ENCODE measurements at places on chromosomes 7 and 10.

- DNase-seq, result no peak
Observed at GRCh38 chr7:146591976-146592375, 475.4 kb downstream of the CNTNAP2 start.

- no peak for DNase-seq
Observed at GRCh38 chr10:124917428-124918190, 24.3 kb upstream of the ZRANB1 start.

GRCh38 chr10:86734207-86734988 is 22.0 kb upstream of the BMPR1A start:
- no peak for DNase-seq

DNA sequence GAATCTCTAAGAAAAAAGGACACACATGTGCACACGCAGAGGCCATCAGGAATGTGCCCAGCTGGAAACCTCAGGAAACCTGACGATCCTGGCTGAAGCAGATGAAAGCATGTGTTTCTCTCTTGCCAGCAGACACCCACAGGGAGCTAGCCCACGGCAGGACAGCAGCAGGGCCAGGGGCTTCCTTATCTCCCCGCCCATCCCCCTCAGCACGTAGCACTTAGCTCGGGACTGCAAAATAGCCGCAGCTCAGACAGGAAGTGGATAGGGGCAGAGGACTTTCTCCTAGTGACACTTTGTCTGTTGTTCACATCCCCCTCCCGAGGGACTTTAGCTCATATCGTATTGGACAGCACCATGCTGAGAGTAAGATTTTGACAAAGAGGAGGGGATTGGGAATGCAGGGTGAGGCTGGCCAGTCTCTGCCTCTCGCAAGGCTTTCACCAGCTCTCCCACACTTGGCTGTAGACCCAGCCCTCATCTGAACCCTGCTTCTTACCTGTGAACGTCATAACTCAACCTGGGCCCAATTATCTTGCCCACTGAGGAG is 63.8 kb downstream of the MKI67 start:
- no peak for DNase-seq

DNA sequence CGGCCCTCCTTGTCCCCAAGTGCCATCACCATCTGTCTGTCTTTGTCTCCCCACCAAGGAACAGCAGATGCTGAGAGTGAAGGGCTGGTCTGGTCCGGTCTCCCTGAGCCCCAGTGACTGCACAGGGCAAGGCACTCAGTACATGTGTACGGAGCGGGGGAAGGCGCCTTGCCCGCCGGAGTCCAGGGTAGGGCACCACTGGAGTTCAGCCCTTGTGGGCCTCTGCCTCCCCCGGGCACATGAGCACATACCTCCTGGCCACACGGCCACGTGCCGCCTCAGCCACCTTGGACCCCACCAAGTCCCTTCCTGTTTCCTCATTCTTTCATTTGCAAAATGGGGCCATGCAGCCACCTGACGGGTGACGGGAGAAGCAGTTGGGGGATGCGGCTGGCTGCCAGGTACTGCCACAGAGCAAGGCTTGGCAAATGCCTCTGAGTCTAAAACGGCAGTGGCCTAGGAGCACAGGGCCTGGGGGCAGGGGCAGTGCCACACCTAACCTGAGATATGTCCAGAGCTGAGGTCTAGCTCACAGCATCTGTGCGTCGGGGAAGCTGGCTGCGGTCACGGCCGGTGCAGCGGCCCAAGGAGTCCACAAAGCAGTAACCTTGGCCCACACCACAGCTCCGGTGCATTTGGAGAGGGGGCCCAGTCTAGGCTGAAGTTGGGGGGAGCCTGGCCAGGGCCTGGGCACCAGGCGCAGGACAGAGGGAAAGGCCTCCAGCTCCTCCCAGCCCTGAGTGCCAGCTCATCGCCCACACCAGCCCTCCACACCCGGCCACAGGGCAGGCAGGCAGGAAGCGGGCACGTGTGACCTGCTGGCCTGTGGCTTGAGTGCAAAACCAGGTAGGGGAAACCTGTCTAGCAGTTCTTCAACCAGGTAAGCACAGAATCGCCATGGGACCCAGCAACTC is 5.2 kb downstream of the ADAP1 start:
- no peak for DNase-seq

DNA sequence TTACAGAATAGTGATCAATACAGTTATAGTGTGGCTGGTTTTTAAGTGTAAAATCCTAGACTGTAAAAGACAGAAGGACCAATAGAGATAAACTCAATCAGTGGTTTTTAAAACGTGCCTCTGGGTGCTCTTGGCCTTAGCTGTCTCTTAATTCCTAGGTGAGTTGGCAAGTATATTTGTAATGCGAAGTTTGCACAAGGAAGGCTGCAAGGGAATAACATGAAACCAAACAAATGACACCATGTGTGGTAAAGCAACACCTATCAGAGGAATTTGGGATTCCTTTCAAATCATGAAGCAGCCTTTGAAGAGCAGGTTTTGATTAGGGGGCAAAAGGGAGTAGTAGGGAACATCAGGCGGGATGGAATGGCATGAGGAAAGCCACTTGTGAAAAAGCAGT is 284.6 kb downstream of the INHBA start:
- no peak for DNase-seq

DNA sequence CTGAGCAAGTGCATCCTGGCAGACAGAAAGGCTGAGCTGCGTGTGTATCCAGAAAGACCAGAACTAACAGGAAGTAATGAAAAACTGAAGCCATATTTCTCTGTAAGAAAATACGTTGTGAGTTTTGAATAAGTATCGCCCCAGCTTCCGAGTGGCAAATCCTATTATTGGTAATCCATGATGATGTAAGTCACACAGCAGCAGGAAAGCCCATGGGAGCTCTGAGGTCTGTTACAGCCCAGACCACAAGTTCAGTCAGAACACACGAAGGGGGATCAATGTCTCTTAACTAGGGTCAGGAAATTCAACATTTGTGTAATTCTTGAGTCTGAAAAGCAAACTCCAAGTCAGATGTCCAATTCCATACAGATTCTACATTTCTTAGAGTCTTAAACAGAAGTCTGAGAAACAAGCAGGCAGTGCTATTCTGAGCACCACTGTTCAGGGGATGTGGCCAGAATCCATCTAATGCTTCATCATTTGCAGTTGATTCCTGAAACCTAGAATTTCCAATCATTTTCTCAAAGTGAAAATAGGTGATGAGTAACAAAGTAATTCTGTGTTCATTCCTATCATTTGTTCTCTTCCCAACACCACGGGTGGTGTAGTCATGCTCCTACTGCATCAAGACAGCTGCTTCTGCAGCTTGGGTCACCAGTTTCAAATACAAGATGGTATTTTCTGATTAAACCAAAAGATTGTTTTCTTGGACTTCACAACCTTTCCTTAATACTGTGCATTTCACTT is at the start of gene LRIT2:
TSS of gene LRIT2 (minus strand) at position 118 of the 747 bp plus-strand sequence. CDS start at position 94, 24 bp downstream.
- no peak for DNase-seq

DNA sequence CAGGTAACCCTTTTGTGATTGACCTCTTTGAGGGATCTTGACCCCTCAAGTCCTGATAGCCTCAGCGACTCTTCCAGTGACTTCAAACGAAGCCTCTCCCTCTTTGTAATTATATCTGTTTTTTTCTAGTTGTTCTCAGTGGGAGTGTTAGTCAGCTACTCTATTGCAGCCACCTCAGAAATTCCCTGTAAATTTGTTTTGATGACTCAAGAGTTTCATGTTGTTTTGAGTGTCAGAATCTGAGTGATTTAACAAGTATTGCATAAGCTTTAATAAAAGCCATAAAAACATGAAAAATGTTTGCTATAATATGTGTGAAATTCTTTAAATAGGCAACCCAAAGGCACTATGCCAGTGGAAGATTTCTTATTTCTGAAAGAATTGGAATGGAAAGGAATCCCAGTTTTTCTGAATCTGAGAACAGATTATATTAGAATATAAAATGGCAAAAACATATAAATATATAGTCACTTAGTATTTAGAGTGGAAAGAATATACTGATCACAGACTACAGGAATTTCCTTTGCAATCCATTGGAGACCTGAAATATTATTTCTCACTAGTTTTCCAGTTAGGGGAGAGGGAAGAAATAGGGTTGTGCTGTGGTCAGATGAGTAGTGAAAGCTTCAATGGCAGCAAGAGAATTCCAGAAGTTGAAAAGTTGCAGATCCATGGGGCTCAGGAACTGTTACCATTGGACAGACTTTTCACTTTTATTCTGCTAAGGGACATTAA is 94.4 kb upstream of the SEMA3C start:
- no peak for DNase-seq

DNA sequence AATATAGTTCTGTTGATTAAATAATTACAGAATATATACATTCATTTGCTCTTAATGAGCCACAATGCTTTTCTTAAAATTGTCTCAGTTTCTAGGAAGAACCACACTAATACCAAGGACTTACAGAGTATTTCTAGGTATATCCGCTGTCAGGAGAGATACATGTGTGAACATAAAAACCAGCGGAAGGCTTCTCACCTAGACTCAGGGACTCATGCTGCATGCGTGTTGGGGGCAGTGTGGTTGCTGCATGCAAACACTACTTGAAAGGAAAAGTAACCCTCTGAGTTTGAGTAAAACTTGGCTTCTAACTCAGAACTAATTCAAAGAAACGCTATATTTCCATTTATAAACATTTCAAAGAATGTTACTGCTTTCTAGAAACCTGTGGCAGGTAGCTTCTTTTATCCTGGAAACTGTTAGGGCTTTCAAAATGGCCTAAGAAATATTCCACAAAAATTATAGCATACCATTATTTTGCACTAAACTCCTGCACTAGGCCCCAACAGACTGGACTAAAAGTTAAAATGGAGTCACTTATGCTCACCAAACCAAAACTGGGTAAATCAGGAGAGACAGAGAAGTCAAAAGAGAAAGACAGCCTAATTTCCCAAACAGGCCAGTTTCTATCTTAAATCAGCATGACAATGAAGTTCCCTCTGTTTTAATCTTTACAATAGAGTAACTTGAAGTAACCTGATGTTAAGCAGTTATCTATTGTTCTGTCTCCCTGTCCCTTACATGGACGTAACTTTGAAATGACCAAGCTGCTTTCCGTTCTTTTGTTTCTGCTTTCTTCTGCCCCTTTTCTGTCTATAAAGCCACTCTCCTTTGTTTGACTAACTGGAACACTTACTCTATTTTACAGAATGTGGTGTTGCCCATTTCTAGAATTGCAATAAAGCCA is 95.2 kb upstream of the FAM133B start:
- DNase-seq, result peak; percentile 10

- no peak for DNase-seq
Observed at GRCh38 chr7:135160098-135160857, 10.2 kb downstream of the CYREN start.

GRCh38 chr10:1736144-1736971 is 967 bp downstream of the ADARB2 start:
- DNase-seq, result no peak

DNA sequence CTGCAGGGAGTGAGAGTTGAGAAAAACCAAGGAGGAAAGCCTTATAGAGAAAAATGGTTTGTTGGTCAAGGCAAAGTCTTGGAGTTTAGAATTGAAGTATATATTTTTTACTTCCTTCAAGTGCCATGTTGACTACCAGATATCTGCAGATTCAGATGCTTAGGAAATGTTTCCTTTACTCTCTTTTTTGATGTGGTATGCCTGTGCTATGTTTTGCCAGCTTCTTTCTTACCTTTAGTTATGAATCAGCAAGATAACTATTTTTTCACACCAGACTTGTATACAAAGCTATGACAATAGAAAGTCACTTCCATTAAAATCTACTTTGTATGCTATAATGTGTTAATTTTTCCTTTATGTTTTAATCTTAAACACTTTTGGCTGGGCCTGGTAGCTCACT is 3.6 kb downstream of the R3HCC1L start:
- DNase-seq, result no peak

DNA sequence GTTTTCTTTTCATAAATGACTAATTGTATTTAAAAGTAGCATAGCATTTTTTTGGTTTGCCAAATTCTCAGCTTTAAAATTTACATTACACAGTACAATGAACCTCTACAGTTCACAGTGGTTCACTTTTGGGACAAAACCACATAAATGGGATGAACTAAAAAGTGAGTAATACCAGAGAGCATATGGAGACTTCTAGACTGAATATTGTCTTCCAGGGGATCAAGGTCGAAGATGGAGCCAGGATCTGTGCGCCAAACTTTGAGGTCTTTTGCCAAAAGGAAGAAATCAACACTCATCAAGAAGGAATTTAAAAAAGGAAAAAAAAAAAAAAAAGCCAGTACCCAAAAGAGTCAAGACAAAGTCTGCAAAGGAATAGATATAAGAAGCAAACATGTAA is 87.5 kb downstream of the NEBL start:
- DNase-seq, result no peak

DNA sequence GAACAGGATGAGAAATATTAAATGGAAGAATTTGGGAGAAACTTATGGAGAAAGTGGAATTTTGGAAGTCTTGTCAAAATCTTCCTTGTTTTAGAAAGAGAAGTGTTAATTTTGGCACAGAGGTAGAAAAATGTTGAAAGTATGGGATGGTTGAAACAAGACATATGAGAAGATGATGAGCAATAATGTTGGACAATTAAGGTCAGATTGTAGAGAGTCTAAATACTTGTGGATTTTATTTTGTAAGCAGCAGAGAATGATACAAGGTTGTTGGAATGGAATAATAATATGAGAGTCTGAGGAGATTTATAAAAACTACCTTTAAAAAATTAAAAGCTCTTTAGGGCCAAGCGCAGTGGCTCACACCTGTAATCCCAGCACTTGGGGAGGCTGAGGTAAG is 34.6 kb downstream of the PHTF2 start:
- DNase-seq, result no peak

DNA sequence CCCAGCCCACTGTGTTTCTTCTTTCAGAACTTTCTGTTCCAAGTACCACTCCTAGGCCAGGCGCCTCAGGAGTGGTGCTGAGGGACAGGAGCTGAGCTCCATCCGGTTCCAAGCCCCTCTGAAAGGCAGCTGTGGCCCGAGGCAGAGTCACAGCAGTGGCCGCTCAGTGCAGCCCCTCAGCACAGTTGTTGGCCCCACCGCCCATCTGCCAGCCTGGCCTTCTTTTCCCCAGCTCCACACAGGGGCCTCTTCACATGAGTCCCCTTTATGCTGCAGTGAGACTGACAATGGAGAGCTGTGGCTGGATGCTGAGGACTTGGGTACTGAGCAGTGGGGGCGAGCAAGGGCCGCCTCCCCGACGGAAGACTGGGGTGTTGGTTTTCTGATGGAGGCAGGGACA is 9.5 kb downstream of the BUD31 start:
- no peak for DNase-seq

- no peak for DNase-seq
Observed at GRCh38 chr7:136971776-136972175, 103.3 kb downstream of the CHRM2 start.

DNA sequence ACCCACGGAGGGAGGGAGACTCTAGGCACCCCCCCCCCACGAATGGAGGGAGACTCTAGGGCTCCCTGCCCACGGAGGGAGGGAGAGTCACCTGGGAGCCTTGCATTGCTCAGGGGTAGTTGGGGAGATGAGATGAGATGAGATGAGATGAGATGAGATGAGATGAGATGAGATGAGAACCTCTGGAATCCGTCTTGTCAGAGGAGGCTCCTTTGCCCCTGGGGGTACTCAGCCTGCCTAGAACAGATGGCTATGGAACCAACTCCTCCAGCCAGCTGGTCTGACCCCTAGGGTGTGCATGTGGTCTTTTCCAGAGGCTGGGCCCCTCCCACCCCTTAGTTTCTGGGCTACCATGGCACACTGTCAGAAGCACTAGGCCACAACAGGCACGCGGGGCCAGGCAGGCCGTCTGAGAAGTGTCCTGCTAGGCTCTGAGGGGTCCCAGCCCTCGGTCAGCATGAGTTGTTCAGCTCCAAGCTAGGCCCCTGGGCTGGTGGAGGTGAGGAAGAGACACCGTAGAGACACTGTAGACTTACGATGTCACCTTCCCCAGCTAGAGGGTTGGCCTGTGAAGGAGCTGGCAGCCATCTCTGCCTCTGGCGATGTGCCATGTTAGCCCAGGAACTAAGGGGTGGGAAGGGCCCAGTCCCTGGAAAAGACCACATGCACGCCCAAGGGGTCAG is 8.8 kb downstream of the TSPAN15 start:
- no peak for DNase-seq
